ENCODE measurements at places on chromosomes 16 and 17.

- H3K4me1 ChIP-seq = peaks cover 27% of the 10 kb centered on the region
- no peak overlapping the region for H3K27ac ChIP-seq
- H3K4me3 ChIP-seq = no peak overlapping the region
Observed at GRCh38 chr16:17509194-17509593, 38.4 kb upstream of the XYLT1 start.

- H3K4me3 ChIP-seq = no peak overlapping the region
- H3K36me3 ChIP-seq = peaks cover 25% of the 10 kb centered on the region
- H3K27me3 ChIP-seq = no peaks in the 10 kb centered on the region
- peak overlapping the region; percentile 56 for H3K27ac ChIP-seq
- peak; percentile 82 for DNase-seq
Observed at GRCh38 chr17:77479372-77480198, 338.8 kb downstream of the SEC14L1 start.

- no peak for DNase-seq
- H3K4me1 ChIP-seq = no peaks in the 10 kb centered on the region
- no peaks in the 10 kb centered on the region for H3K36me3 ChIP-seq
- H3K27me3 ChIP-seq = no peaks in the 10 kb centered on the region
- H3K4me3 ChIP-seq = no peak overlapping the region
Observed at GRCh38 chr16:24499193-24499814, 40.1 kb upstream of the RBBP6 start.

- no peak overlapping the region for H3K4me3 ChIP-seq
- H3K4me1 ChIP-seq = no peaks in the 10 kb centered on the region
- H3K27ac ChIP-seq = no peak overlapping the region
- no peak for DNase-seq
Observed at GRCh38 chr17:79251824-79252223, 177.2 kb downstream of the ENGASE start.

GRCh38 chr17:67520252-67520906, 143.3 kb downstream of the PITPNC1 start:
- DNase-seq = no peak
- no peak overlapping the region for H3K27ac ChIP-seq
- no peaks in the 10 kb centered on the region for H3K36me3 ChIP-seq
- no peaks in the 10 kb centered on the region for H3K27me3 ChIP-seq

- peaks cover 19% of the 10 kb centered on the region for H3K4me1 ChIP-seq
- no peak for DNase-seq
Observed at GRCh38 chr17:1627182-1627981, 1.3 kb downstream of the SLC43A2 start.

DNA sequence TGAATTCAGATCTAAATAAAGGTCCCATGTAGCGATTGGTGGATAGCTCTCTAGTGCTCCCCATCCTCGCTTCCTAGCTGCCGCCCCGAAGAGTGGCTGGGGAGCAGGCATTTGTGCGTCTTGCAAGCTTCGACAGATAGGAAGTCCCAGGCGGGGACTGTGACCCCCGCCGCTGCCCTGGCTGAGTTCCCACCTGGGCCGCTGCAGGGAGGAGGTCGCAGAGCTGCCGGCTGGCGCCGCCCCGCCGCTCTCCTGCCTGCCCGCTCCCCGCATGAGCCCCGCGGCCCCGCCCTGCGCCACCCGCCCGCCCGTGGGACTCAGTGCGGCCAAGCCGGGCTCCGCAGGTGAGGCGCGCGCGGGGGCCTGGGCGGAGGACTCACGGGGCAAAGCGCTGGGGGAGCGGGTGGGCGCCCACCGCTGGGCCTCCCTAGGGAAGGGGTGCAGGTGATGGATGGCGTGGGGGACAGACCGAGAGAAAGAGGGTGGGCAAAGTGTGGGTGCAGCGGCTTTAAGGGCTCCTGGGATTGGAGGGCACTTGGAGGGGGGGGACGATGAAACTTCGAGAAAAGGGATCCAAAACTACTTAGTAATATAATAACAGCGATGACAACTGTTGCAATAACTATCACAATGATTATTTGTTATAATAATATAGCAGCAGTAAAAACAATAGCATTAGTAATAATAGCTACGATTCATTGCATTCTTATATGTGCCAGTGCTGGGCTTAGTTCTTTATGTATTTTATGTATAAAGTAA, at the start of gene OTOA:
Gene OTOA (plus strand): TSS at position 80 of the 759 bp plus-strand sequence. CDS start 14,547 bp downstream, outside the sequence.
- H3K36me3 ChIP-seq = no peaks in the 10 kb centered on the region
- H3K27ac ChIP-seq = no peak within 1 kb of the TSS
- no peak for DNase-seq
- no peaks in the 10 kb centered on the region for H3K4me1 ChIP-seq

GRCh38 chr17:49699966-49700575, 7.7 kb downstream of the SLC35B1 start:
- no peaks in the 10 kb centered on the region for H3K4me1 ChIP-seq
- no peak overlapping the region for H3K4me3 ChIP-seq
- H3K27ac ChIP-seq = no peak overlapping the region
- H3K36me3 ChIP-seq = peaks cover 53% of the 10 kb centered on the region

- H3K4me1 ChIP-seq = no peaks in the 10 kb centered on the region
- no peaks in the 10 kb centered on the region for H3K36me3 ChIP-seq
- no peaks in the 10 kb centered on the region for H3K27me3 ChIP-seq
- no peak overlapping the region for H3K4me3 ChIP-seq
Observed at GRCh38 chr16:75789237-75789636, 62.9 kb upstream of the CPHXL start.

- no peaks in the 10 kb centered on the region for H3K27me3 ChIP-seq
- DNase-seq = peak; percentile 96
- H3K36me3 ChIP-seq = no peaks in the 10 kb centered on the region
- peak overlapping the region; percentile 49 for H3K4me3 ChIP-seq
- peaks cover 13% of the 10 kb centered on the region for H3K4me1 ChIP-seq
Observed at GRCh38 chr17:8220783-8221662, 10.6 kb upstream of the AURKB start.

DNA sequence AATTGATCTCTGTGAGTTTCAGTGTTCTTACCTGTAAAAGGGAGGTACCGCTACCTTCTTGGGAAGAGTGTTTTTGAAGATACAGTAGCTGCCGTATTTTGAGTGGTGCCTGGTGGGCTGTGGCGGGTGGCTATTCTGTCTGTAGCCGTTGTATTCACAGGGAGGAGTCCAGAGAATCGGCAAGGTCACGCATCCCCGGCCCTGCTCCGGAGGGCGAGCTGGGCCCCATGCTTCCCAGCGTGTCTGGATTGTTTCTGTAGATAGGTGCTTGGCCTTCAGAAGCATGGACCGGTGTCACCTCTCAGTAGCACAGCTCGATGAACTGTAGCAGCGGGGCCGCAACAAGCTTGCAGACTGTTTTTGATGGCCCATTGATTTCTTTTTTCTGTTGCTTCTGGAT, 295.6 kb downstream of the CPPED1 start:
- H3K27ac ChIP-seq = no peak overlapping the region
- no peak for DNase-seq
- no peaks in the 10 kb centered on the region for H3K27me3 ChIP-seq
- H3K4me3 ChIP-seq = no peak overlapping the region
- H3K36me3 ChIP-seq = no peaks in the 10 kb centered on the region
- H3K4me1 ChIP-seq = no peaks in the 10 kb centered on the region

- H3K27me3 ChIP-seq = no peaks in the 10 kb centered on the region
- H3K4me1 ChIP-seq = peaks cover 7% of the 10 kb centered on the region
- DNase-seq = no peak
Observed at GRCh38 chr16:67301080-67301782, 21.9 kb downstream of the PLEKHG4 start.

DNA sequence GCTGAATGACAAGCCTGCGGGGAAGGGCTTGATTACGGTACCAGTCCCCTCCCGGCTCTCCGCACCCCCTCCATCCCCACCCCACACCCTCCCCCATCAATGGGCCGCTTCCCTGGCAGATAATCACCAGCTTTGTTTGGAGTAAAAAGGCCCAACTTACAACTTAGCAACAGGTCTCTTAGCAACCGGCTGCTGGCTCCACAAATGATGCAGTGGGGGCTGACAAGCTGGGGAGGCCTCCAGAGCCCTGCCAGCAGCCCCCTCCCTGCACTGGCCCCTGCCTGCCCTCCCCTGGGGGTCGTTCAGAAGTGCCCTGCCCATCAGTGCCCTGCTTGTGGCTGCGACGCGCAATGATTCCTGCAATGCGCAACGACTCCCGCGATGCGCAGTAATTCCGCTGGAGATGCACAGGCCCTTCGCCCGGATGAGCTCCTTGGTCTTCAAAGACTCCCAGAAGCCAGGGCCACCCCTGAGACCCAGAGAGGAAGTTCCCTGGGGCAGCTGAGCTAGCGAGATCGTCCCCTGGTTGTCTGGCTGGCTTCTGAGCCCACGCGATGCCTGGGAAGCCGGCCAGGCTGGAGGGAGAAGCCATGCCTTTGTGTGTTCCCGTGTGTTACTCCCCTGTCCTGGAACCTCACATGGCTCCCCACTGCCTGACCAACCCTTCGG, 23.3 kb downstream of the CPNE2 start:
- no peak for DNase-seq
- H3K27me3 ChIP-seq = no peaks in the 10 kb centered on the region
- H3K4me3 ChIP-seq = no peak overlapping the region
- peaks cover 14% of the 10 kb centered on the region for H3K36me3 ChIP-seq
- H3K27ac ChIP-seq = no peak overlapping the region

DNA sequence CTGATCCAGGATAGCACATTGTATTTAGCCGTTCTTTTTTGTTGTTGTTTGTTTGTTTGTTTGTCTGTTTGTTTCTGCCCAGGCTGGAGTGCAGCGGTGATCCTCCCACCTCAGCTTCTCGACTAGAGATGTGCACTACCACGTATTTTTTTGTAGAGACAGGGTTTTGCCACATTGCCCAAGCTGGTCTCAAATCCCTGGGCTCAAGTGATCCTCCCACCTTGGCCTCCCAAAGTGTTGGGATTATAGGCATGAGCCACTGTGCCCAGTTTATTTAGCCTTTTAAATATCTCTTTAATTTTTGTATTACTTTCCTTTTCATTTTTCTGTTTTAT, 9.2 kb upstream of the NLRC5 start:
- H3K27me3 ChIP-seq = no peaks in the 10 kb centered on the region
- DNase-seq = no peak
- H3K36me3 ChIP-seq = no peaks in the 10 kb centered on the region
- no peak overlapping the region for H3K4me3 ChIP-seq
- no peak overlapping the region for H3K27ac ChIP-seq
- peaks cover 2% of the 10 kb centered on the region for H3K4me1 ChIP-seq

GRCh38 chr16:68235887-68236136, at the start of gene ESRP2:
ESRP2 (minus strand) TSS chr16:68236127; CDS start chr16:68236045, 82 bp downstream.
- DNase-seq = no peak
- H3K4me3 ChIP-seq = peak within 1 kb of the TSS; percentile 37
- H3K27ac ChIP-seq = peak within 1 kb of the TSS; percentile 78
- H3K36me3 ChIP-seq = no peaks in the 10 kb centered on the region

GRCh38 chr17:63173450-63173849, 207.4 kb downstream of the TANC2 start:
- H3K27ac ChIP-seq = no peak overlapping the region
- no peaks in the 10 kb centered on the region for H3K27me3 ChIP-seq
- H3K4me3 ChIP-seq = no peak overlapping the region
- DNase-seq = no peak
- no peaks in the 10 kb centered on the region for H3K36me3 ChIP-seq

DNA sequence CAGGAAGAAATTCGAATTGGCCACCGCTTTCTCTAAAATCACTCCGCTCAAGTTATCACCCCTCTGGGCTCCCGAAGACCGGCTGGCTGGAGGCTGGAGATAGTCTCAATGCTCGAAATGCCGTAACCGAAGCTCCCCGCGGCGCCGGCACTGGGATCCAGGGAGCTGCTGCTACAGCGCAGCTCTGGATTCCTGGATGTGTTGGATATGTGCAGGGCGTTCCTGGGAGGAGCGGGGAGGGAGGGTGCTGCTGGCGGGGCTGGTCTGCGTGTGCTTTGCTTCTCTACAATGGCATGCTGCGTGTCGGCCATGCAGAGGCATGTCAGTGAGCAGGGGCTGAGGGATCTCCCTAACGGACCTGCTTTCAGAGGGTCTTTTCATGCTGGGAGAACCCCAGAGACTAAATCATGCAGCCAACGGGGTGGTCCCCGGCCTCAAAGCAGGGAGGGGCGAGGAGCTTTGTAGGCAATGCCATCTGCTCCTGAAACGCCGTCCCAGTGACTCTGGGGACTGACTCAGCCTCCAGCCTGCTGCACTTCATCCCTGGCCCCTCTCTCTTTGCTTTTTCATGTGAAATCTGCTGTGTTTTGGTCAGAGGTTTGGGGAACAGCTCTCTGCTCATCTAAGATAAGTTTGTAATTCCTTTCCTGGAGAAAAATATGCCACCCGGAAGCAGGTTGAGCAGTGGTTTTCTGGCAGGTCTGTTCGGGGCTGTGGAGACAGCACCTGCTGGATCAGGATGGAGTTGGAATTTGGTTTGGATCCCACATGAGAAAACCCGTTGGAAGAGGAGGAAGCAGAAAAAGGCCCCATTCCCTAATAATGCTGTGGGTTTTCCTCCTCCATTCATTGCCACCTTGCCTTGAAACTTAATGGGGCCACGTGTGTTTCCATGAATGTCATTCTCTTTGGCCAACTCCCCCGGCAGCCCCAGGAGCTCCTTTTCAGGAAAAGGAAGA, 311.4 kb downstream of the SEC14L1 start:
- H3K27me3 ChIP-seq = no peaks in the 10 kb centered on the region
- peak overlapping the region; percentile 55 for H3K27ac ChIP-seq
- peak overlapping the region; percentile 40 for H3K4me3 ChIP-seq

GRCh38 chr17:27873746-27874145, 19.4 kb downstream of the LYRM9 start:
- no peaks in the 10 kb centered on the region for H3K27me3 ChIP-seq
- no peaks in the 10 kb centered on the region for H3K4me1 ChIP-seq
- no peak overlapping the region for H3K27ac ChIP-seq
- H3K36me3 ChIP-seq = no peaks in the 10 kb centered on the region
- no peak for DNase-seq

GRCh38 chr17:48612854-48613691, 2.0 kb downstream of the HOXB8 start:
- no peaks in the 10 kb centered on the region for H3K36me3 ChIP-seq
- peak overlapping the region; percentile 42 for H3K4me3 ChIP-seq
- DNase-seq = peak; percentile 44
- peaks cover 43% of the 10 kb centered on the region for H3K27me3 ChIP-seq
- no peak overlapping the region for H3K27ac ChIP-seq

DNA sequence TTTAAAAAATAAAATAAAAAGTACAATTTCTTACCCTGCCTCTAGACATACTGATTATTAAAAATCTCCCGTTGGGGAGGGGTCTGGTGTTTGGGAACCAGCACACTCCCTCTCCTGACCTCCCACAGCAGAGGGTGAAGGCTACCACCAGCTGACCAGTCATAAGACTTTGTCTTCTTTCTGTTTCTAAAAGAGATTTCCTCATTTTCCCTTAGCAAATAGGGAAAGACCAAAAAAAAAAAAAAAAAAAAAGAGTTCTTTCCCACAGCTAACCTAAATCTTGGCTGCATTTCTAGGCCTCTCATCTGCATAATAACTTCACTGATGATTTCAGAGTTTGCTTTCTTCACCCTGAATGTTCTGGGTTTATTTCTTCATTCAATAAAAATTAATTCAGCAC, 30.3 kb downstream of the CDK5RAP3 start:
- H3K27ac ChIP-seq = no peak overlapping the region
- no peak for DNase-seq
- peaks cover 53% of the 10 kb centered on the region for H3K4me1 ChIP-seq
- no peaks in the 10 kb centered on the region for H3K36me3 ChIP-seq

GRCh38 chr17:49779739-49780231, 8.7 kb upstream of the KAT7 start:
- peaks cover 14% of the 10 kb centered on the region for H3K27me3 ChIP-seq
- no peak overlapping the region for H3K4me3 ChIP-seq
- peaks cover 3% of the 10 kb centered on the region for H3K4me1 ChIP-seq
- DNase-seq = peak; percentile 41
